ENCODE measurements at places on chromosomes 3 and 15.

- no peak for DNase-seq
Measured at GRCh38 chr3:116806351-116806750, 96.8 kb downstream of the TUSC7 start.

GRCh38 chr3:126316501-126316939, 40.7 kb downstream of the KLF15 start:
- DNase-seq, result no peak

GRCh38 chr3:151918253-151919029, 45.0 kb downstream of the SUCNR1 start:
- no peak for DNase-seq

- no peak for DNase-seq
Measured at GRCh38 chr15:73994912-73995622, 551 bp downstream of the PML start.

- no peak for DNase-seq
Measured at GRCh38 chr3:86774082-86774691, 216.8 kb downstream of the VGLL3 start.

- DNase-seq, result no peak
Measured at GRCh38 chr3:64464955-64465354, 222.8 kb downstream of the ADAMTS9 start.

- no peak for DNase-seq
Measured at GRCh38 chr3:29924783-29925561, 644.1 kb downstream of the RBMS3 start.

DNA sequence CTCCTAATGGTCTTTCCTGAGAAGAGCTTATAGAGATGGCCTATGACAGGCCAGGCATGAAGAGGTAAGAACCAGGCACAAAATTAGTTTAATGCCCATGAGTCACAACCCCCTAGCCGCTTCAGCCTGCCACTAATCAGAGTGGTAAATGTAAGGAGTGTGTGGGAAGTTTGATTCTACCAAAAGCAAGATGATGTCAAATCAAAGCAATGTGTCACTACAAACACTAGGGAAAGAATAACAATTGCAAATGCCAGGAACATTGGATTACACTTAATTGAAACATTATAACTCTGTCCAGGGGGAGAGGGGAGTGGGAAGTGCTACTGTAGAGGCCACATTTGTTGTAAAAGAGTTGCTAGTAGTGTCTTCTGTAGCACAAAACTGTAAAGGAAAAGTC, 596.6 kb upstream of the AGTR1 start:
- DNase-seq, result no peak

DNA sequence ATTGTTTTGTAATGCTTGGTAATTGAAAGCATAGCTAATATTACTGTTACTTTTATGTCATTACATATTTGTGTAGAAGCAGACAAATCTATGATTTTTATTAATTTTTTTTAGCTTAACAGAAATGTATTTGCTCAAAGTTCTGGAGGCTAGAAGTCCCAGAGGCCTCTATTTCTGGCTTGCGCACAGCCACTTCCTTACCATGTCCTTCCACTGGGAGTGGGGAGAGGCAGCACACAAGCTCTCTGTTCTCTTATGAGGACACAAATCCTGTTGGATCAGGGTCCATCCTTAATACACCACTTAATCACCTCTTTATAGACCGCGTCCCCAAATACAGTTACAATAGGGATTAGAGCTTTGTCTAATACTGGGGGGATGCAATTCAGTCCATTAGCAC, 1061.4 kb downstream of the OTOL1 start:
- no peak for DNase-seq

GRCh38 chr3:118986734-118987133, 47.9 kb downstream of the IGSF11 start:
- DNase-seq, result no peak

DNA sequence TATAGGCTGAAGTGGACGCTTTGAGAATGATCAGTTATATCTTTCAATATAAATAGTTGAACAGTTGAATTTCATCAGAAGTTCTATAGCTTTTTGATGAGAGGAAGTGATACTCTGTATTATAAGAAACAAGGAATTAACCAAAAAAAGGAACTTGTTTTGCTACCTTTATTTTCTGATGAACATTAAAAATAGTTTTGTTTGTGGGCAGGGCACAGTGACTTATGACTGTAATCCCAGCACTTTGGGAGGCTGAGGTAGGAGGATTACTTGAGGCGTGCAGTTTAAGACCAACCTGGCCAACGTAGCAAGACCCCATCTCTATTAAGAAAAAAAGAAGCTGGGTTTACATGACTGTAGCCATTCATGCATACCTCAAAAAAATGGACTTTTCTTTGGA, 16.7 kb downstream of the BLOC1S6 start:
- DNase-seq, result no peak

DNA sequence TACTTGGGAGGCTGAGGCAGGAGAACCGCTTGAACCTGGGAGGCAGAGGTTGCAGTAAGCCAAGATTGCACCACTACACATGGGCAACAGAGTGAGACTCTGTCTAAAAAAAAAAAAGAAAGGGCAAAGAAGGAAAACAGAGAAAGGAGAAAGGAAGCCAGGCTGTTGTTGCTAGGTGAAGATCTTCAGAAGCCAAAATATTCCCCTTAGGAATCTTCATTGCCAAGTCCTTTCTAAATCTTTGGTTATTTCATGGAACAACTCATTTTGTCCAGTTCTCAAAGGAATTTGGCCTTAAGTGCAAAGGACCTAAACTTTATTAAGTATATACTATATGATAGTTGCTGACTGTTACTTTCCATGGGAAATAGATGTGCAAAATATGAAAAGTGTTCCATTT, 59.2 kb upstream of the OSBPL11 start:
- DNase-seq, result no peak

GRCh38 chr3:134517791-134518190, 31.9 kb downstream of the CEP63 start:
- DNase-seq, result no peak

- DNase-seq, result no peak
Measured at GRCh38 chr15:100635406-100636071, 33.1 kb downstream of the ASB7 start.

GRCh38 chr3:171654809-171655208, 155.5 kb downstream of the PLD1 start:
- DNase-seq, result no peak

DNA sequence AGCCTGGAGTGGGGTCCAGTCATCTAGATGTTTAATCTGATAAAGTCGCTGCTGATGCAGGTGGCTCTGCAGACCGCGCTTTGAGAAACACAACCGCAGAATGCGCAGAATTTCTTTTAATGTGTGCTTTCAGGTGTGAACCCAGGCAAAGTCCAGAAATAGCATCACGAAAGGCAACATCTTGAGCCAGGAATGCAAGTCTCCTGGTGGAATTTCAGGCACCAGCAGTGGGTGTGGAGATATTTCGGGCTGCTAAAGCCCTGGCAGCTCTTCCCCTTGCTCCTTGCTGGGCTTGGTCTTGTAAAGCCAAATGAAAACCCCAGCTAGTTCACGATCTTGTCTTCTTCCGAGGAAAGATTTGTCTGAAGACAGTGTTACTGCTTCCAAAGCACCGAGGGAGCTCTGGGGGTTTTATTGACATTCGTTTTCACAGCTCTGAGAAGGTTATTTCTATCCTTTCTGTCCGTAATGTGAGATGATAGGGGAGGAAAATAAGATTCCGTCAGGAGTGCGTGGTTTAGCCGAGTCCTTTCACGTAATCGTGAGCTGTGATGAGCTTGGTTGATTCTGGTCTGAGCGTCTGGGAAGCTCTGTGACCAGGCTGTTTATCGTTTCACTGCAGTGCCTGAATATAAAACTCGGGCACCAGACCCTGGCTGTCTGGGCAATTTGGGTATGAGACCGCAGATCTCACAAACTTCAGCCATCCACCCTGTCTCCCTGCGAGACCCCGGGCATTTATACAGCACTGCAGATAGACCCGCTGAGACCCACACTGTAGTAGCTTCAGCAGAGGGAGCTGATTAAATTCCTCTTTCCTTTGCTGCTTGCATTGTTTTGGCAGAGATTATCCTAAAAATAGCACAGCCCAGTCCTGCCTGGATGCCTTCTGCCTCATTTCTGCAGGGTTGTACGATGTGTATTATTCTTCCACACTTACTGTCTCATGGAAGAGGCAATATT, 67.0 kb upstream of the SLC25A26 start:
- no peak for DNase-seq

DNA sequence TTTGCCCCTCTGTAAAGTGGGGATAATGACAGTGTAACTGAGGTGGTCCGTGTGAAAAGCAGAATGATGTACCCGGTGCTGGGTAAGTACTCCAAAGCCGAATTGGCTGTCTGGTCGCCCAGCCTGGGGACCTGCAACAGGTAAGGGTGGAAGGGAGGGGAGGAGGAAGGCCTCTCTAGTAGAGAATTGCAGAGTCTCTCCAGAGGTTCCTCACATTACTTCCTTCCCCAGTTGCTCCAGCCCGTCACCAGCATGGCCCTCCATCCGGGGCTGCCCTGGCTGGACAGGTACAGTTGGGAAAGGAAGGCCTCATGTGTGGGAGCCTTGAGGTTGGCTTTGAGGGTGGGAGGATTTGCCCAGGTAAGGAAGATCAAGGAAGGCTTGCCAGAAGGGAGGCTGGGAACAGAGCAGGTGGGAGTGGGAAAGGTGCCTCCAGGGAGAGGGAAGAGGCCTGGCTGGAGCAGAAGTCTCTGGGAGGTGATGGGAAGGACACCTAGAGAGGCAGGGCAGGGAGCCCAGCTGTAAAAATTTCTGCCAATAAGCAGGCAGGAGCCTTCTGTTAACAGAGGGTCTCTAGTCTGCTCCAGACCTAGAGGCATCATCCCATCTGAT, 1.7 kb upstream of the PSTPIP1 start:
- DNase-seq, result no peak

- DNase-seq, result no peak
Measured at GRCh38 chr3:164377466-164377865, 700.8 kb downstream of the SI start.

- DNase-seq, result no peak
Measured at GRCh38 chr3:197183582-197183981, 114.8 kb downstream of the DLG1 start.

DNA sequence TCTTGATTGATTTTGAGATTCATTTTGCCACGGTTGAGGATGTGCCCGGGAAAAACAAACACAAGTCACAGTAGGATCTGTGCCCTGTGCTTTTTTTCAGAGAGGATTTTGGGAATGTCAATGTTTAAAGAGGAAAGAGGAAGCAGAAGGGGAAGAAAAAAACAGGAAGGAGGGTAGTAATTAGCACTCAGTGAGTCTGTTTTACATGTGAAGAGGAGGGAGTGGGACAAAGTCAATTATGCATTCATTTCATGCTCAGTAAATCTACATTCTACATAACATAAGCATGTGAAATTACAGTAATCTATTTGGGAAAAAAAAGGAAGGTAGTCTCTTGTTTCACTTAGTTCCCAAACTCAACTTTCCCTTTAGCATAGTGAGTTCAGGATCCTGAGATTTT, 18.3 kb upstream of the CD200 start:
- DNase-seq, result no peak

DNA sequence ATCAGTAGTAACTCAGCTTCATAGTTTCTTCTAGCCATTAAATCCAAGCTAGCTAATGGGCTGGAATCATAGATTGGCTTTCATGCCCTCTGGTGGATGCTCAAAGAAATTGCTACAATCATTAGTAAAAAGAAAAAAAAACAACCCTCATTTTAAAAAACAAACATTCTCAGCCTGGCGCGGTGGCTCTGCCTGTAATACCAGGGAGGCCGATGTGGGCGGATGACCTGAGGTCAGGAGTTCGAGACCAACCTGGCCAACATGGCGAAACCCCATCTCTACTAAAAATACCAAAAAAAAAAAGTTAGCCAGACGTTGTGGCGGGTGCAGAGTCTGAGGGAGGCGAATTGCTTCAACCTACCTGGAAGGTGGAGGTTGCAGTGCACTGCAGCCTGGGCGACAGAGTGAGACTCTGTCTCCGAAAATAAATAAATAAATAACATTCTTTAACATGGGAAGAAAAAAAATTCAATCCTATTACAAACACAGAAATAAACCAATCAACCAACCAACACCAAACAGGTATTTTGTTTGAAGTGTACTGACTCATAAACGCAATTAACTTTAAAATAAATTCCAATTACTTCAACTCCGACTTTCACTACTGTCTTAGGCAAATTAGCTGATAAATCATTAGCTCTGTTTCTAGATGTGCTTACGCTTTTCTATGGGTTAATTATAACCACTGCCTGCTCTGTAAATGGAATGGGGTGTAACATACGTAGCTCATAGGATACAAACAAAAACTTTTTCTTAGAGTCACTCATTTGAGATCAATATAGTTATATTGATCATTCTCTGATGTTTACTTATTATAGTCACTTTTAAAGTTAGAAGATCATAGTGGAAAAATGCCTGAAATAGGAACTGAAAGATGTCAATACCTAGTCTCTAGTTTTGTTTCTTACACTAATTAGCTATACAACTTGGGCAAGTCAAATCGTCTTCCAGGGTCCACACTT, 24.9 kb downstream of the TMEM207 start:
- DNase-seq, result no peak

GRCh38 chr3:44125246-44125645, 116.4 kb upstream of the TOPAZ1 start:
- DNase-seq, result no peak

- DNase-seq, result no peak
Measured at GRCh38 chr15:68311464-68311835, 33.9 kb downstream of the FEM1B start.

DNA sequence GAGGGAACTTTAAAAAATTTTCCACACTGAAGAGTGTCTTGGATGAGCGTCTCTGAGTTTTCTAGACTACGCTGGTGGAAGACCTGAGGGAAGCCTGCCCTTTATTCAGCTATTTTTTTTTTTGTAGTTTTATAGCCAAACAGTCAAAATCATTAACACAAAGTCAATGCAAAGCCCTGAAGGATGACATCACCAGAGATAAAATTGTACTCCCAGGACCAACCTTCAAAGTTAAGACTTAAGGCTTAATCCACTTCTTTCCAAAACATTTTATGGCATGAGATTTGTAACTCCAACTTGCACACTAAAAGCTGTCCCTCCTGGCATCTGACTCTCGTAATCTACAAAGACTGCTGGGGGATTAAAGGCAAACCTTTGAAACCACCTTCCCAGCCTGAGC, 263.4 kb upstream of the LYSMD4 start:
- DNase-seq, result no peak

DNA sequence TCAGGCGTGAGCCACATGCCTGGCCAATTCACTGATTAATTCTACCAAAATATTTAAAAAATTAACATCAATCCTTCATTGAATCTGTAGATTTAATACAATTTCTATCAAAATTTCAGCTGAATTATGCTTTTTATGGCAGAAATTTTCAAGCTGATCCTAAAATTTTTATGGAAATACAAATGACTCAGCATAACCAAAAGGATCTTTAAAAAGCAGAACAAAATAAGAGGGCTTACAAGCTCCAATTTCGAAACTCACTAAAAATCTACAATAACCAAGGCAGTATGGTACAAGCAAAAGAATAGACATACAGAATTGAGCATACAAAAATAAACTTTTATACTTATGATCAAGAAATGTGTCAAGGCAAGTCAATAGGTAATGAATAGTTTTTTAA, 180.4 kb upstream of the CTNNB1 start:
- DNase-seq, result no peak

DNA sequence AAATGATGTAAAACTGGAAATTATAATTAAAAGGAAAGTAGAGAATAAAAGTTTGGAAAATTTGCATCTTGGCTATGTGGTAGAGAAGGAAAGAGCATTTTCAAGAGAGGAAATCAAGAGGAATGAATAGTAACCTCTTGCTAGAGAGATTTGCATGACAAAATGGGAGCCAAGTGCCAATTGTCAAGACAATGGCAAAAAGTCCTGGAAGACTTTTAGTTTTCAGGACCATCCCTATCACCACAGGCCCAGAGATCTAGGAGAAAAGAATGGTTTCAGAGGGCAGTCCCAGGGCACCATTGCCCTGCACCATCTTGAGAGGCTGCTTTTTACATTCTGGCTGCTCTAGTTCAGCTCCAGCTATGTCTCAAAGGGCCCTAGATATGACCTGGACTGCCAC, 1427.6 kb downstream of the ZPLD1 start:
- no peak for DNase-seq

- DNase-seq, result no peak
Measured at GRCh38 chr3:126542340-126543241, 16.1 kb downstream of the C3orf22 start.

All from activated T-helper 1 cell treated with Interleukin-2 at 50 U/mL for 16 hours (primary cell).